ENCODE measurements at places on chromosomes 11 and 22. TPM values are rescaled to one million over a fixed set of nuclear protein-coding genes. Genes with fewer than 3 reads are reported as not detected.

Gene FIBIN
- total RNA-seq = 0.22 TPM

Gene HORMAD2
- not detected for total RNA-seq

Gene OR2D2
- 0.64 TPM for total RNA-seq

Gene TMEM86A
- 5.4 TPM for total RNA-seq

Gene CRYBB2
- not detected for total RNA-seq

Gene TMEM138
- total RNA-seq = 23.3 TPM

Gene DTX4
- 4.1 TPM for total RNA-seq

Gene RIMBP3B
- total RNA-seq = 0.07 TPM

Gene IFITM10
- 5.4 TPM for total RNA-seq

Gene IL17REL
- not detected for total RNA-seq

Gene HEPN1
- total RNA-seq = not detected

Gene MADD
- 115 TPM for total RNA-seq

Gene CALCA
- not detected for total RNA-seq

Gene SMTNL1
- not detected for total RNA-seq

Gene DENND6B
- total RNA-seq = 32.1 TPM
